ENCODE measurements at places on chromosomes 6 and 20.

GRCh38 chr20:48031122-48031521, 245.8 kb upstream of the SULF2 start:
- DNase-seq: no peak

DNA sequence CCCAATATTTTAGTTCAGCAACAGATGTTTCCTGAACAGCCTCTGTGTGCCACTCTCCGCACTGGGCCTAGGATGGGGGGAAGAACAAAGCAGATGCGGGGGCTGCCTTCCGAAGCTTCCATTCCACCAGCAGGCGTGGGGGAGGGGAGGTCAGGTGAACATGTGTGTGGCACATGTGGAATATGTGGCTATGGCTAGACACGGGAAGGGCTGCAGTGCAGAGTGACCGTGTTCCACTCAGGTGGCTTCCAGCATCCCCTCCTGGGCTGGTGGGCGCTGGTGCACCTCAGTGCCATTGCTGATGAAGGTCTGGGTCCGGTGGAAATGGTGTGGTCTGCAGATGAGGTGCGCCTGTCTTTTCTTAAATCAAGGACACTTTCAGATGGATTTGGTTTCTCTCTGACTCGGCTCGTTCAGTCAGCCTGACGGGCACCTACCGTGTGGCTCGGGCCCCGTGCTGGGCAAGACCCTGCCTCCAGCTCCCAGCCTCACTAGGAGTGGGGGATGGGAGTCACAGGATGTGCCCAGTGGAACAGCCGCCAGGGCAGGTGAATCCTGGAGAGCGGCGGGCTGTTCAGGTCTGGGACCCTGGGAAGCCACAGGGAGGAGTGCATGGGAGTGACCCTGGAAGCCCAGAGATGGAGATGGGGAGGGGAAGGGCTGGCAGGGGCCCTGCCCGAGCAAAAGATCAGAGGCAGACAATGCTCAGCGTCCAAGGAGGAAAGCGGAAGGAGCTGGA, 111.0 kb downstream of the SYCP2 start:
- no peak for DNase-seq

DNA sequence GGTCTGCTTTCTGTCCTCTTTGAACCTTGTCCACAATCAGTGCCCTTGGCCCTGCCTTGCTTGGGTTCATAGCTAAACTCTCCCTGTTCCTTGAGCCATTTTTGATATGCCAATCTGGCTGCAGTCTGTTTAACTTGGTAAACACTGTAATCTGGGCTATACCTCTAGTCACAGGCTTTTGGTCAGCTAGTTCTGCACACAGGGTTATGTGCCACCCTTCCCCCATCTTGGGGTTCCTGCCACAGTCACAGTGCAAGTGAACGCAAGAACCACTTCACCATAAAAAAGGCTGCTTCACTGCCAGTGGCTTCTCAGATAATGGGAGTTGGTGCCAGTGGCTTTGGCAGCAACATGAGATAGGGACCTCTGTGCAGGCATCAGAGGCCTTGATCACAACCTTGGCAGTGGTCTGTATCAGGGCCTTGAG, 10.9 kb upstream of the ATRN start:
- DNase-seq: no peak

- no peak for DNase-seq
Measured at GRCh38 chr6:16676376-16676775, 84.9 kb downstream of the ATXN1 start.

Measured in hematopoietic multipotent progenitor cell (in vitro differentiated cells).